ENCODE measurements at places on chromosomes 4 and X.

GRCh38 chr4:106409901-106410889, 41.6 kb upstream of the GIMD1 start:
- no peak overlapping the region for H3K4me3 ChIP-seq
- no peak overlapping the region for H3K27ac ChIP-seq
- H3K4me1 ChIP-seq: no peaks in the 10 kb centered on the region

DNA sequence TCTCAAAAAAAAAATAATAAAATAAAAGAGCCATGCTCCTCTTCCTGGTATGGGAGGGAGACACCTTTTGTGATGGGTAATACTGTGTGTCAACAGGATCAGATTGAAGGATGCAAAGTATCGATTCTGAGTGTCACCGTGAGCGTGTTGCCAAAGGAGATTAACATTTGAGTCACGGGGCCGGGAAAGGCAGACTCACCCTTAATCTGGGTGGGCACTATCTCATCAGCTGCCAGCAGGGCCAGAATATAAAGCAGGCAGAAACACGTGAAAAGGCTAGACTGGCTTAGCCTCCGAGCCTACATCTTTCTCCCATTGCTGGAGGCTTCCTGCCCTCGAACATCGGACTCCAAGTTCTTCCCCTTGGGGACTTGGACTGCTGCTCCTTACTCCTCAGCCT, 95.4 kb downstream of the SHOX start:
- no peak overlapping the region for H3K27ac ChIP-seq
- no peak overlapping the region for H3K4me3 ChIP-seq
- no peaks in the 10 kb centered on the region for H3K27me3 ChIP-seq
- no peaks in the 10 kb centered on the region for H3K36me3 ChIP-seq

- H3K27ac ChIP-seq: no peak overlapping the region
- H3K27me3 ChIP-seq: no peaks in the 10 kb centered on the region
- no peak overlapping the region for H3K4me3 ChIP-seq
Observed at GRCh38 chr4:117447925-117448324, 362.5 kb upstream of the TRAM1L1 start.

- H3K27me3 ChIP-seq: no peaks in the 10 kb centered on the region
- DNase-seq: no peak
- no peaks in the 10 kb centered on the region for H3K4me1 ChIP-seq
- H3K36me3 ChIP-seq: no peaks in the 10 kb centered on the region
Observed at GRCh38 chr4:98939438-98939837, 10.5 kb upstream of the EIF4E start.

DNA sequence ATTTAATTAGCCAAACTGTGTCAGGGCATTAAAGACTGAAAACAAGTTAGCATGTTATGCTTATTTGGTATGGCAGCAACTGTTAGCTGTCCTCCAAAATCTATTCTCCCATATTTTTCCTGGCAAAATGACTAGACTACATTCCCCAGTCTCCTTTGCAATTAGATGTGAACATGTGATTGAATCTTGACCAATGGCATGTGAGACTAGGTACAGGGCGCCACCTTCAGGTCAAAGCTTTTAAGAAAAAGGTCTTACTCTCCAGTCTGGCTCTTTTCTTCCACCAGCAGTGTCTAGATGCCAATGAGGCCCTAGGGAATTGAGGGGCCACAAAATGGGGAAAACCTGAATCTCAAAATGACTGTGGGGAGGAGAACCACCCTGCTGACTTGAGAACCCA, 408.2 kb downstream of the SMARCA1 start:
- no peak overlapping the region for H3K27ac ChIP-seq
- no peak for DNase-seq
- no peaks in the 10 kb centered on the region for H3K27me3 ChIP-seq
- no peak overlapping the region for H3K4me3 ChIP-seq
- no peaks in the 10 kb centered on the region for H3K36me3 ChIP-seq
- no peaks in the 10 kb centered on the region for H3K4me1 ChIP-seq

DNA sequence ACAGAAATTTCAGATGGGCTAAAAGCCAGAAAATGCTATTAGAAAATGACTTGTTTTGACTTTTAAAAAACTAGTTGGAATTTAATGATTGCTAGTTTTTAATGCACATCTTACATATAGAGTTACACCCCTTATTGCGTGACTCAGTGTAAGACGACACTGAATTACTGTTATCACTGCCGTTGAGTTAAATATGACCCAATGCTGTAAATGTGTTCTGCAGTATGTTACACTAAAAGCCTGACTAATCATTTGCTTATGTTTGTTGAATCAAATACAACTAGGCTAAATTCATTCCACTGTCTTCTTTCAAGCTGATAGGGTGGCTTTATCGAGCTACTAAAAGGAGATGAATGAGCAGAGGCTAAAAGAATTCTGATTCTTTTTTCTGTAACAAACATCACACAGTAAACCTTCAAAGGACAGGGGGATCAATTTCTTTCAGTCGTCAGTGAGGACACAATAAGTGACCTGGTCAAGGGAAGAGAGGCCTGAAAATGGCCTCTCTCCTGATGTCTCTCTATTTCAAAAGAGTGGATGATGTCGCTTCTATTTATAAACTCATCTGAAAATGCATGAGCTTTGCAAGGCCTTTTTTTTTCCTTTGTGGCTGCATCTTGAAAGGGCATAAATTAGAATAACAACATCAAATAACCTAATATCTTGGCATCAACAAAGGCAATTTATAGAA, 142.2 kb upstream of the KCNIP4 start:
- no peak overlapping the region for H3K27ac ChIP-seq
- no peak overlapping the region for H3K4me3 ChIP-seq
- no peaks in the 10 kb centered on the region for H3K4me1 ChIP-seq
- DNase-seq: no peak

GRCh38 chr4:155712846-155713245, 46.0 kb upstream of the GUCY1B1 start:
- no peaks in the 10 kb centered on the region for H3K27me3 ChIP-seq
- no peak overlapping the region for H3K4me3 ChIP-seq
- DNase-seq: no peak
- no peaks in the 10 kb centered on the region for H3K36me3 ChIP-seq
- no peak overlapping the region for H3K27ac ChIP-seq

DNA sequence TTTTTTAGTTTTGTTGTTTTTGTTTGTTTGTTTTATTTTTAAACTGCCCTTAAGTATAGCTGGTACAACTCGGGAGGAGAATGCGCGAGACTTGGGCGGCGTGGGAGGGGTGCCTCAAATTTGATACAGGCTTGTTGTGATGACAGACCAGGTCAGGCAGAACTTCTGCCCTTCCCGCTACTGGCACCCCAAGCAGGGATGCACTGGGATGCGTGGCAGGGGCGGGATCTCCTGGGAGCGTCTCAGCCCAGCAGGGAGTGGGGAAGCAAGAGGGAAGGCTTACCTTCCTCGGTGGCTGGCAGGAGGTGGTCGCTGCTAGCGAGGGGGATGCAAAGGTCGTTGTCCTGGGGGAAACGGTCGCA, 851 bp downstream of the SFRP2 start:
- no peak overlapping the region for H3K27ac ChIP-seq
- H3K36me3 ChIP-seq: no peaks in the 10 kb centered on the region
- no peak for DNase-seq
- H3K4me1 ChIP-seq: peaks cover 42% of the 10 kb centered on the region
- peaks cover 50% of the 10 kb centered on the region for H3K27me3 ChIP-seq
- no peak overlapping the region for H3K4me3 ChIP-seq

GRCh38 chr4:15656038-15656470, 897 bp upstream of the FBXL5 start:
- H3K27me3 ChIP-seq: no peaks in the 10 kb centered on the region
- peak overlapping the region; percentile 96 for H3K27ac ChIP-seq

- H3K27me3 ChIP-seq: no peaks in the 10 kb centered on the region
- H3K4me3 ChIP-seq: no peak overlapping the region
- no peaks in the 10 kb centered on the region for H3K4me1 ChIP-seq
- no peak for DNase-seq
- H3K27ac ChIP-seq: no peak overlapping the region
Observed at GRCh38 chrX:113741744-113742143, 842.1 kb upstream of the HTR2C start.

- no peaks in the 10 kb centered on the region for H3K36me3 ChIP-seq
- DNase-seq: no peak
- H3K4me1 ChIP-seq: peaks cover 7% of the 10 kb centered on the region
Observed at GRCh38 chr4:26365537-26366150, 44.8 kb downstream of the RBPJ start.

DNA sequence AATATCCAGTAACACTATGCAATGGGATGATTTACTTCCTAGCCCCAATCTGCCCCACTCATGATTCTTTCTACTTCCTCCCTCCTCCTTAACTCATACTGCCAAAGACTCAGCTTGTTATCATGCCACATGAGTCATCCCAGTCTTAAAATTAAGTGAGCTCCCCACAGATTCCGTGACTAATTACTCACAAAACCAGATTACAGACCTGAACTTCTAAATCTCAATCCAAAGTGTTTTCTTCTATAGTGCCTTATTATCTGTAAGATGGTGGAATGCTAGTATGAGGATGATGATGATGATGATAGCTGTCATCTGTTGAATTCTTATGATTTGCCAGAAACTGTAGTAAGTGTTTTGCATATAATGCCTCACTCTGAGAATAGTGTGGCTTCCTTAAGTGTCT, 27.7 kb upstream of the GPC3 start:
- H3K27ac ChIP-seq: no peak overlapping the region

DNA sequence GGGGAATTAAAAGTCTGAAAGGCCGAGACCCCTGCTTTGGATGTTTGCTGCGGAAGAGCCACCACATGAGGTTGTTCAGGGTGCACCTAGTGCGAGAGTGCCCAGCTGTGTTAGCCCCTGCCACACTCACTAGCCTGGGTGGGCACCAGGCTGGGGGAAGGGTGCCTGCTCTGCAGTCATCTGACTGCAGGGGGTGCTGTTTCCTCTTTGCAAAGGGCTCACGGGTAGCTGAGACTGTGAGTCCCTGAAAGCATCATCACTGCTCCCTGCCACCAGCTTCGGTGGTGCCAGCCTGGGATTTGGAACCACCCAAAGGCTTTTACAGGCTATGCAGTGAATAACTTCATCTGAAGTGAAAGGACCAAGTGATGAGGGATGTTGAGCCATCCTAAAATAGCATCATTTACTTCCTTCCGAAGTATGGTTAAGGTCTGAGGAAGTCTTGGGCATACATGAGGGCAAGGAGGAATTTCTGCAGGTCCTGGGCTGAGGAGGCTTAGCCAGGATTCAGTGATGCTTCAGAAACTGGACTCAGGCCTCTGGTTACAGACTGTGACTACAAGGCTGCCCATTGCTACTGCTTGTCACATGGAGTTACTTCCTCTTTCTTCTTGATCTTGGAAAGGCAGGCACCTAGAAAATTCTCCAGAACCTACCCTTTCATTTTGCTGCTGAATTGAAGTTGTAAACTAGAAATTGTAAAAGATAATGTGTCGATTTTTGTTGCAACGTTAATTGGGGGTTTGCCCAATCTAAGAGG, 293.2 kb upstream of the PRPS2 start:
- no peak overlapping the region for H3K27ac ChIP-seq
- no peak for DNase-seq
- H3K4me3 ChIP-seq: no peak overlapping the region
- H3K27me3 ChIP-seq: no peaks in the 10 kb centered on the region

DNA sequence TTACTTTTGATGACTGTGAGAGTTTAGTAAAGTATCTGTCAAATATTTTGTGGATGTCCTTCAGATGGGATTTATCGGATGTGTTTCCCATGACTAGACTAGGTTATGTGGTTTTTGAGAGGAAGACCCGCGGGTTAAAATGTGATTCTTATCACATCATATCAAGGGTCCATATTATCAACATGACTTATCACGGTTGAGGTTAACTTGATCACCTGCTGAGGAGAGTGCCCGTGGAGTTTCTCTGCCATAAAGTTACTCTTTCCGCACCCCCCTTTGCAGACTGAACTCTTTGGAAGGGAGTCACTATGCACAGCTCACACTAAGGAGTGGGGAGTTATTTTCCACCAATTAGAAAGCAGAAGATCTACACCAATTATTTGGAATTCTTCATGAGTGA, 38.7 kb downstream of the GLRB start:
- H3K4me3 ChIP-seq: no peak overlapping the region
- H3K27me3 ChIP-seq: no peaks in the 10 kb centered on the region
- no peak for DNase-seq
- H3K36me3 ChIP-seq: no peaks in the 10 kb centered on the region
- H3K27ac ChIP-seq: no peak overlapping the region

DNA sequence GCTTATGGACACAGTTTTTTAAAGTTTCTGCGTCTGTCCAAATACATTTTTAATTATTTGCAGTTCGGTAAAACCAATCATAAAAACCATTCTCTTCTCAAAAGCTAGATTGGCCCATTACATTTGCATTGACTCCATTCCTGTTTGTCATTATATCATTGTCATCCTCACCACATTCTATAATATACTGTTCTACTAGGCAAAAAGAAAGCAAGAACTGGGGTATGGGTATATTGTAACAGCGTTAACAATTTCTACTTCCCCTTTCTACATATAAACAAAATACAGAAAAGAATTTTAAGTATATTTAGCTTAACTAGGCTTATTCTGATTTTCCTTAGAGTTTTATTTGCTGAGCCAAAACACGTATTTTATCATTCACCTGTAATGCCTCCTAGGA, 91.8 kb downstream of the RAP1GDS1 start:
- no peaks in the 10 kb centered on the region for H3K27me3 ChIP-seq
- H3K4me1 ChIP-seq: no peaks in the 10 kb centered on the region
- DNase-seq: no peak
- no peak overlapping the region for H3K27ac ChIP-seq
- peaks cover 2% of the 10 kb centered on the region for H3K36me3 ChIP-seq
- H3K4me3 ChIP-seq: no peak overlapping the region

DNA sequence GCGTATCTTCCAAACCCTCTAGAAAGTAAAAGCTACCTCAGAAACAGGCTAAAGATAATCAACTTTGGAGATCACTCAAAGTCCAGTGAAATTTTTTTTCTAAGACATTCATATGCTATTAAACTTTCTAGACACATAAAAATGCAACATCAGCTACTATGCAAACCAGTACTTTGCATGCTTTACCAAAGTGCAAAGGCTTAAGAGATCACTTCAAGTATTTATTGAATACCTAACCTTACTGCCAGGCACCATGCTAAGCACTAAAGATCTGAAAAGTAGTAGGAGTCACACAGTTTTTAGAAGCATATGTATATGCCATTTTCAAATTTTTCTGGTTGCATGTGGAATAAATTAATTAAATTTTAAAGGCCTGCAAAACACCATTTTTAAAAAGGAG, 115.8 kb downstream of the THOC2 start:
- H3K27me3 ChIP-seq: no peaks in the 10 kb centered on the region
- no peaks in the 10 kb centered on the region for H3K4me1 ChIP-seq
- no peak overlapping the region for H3K4me3 ChIP-seq
- no peak for DNase-seq
- H3K27ac ChIP-seq: no peak overlapping the region
